EL (cell line): ENCODE measurements at places on chromosomes 13 and 19.
A peak's percentile ranks its signal among the peaks of the same experiment; 100 is the strongest.

GRCh38 chr13:112838842-112839117, 130.2 kb upstream of the MCF2L start:
- DNase-seq, result no peak

DNA sequence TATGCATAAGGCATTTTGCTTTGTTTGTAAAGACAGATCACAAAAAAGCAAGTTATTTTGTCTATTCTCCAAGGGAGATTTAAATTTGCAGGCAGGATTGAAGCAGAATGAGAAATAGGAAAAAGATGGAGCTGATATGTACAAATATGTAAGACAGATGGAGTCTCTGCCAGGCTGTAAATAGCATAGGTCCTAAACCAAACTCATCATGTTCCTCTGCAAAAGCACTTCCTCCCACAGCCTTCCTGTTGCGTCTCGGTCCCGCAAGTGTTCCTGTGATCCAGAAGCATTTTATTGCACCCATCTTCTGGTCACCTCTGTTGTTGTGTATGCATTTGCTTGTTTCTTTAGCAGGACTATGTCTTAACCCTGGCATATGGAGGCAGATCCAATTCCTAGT, 95.7 kb upstream of the CLDN10 start:
- no peak for DNase-seq

DNA sequence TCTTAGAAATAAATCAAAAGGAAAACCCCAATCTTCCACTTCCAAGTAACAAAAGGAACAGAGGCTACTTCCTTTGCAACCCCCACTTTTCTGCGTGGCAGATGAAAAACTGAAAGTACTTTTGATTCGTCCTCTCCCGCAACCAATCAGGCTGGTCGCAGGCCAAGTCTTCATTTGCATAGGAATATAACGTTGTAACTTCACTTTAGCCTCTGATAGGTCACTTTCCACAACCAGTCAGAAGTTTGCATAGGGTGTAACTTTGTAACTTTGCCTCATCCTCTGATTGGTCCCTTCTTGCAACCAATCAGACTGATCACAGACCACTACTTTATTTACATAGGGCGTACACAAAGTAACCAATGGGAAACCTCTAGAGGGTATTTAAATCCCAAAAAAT, 37.2 kb downstream of the TGDS start:
- DNase-seq, result no peak

DNA sequence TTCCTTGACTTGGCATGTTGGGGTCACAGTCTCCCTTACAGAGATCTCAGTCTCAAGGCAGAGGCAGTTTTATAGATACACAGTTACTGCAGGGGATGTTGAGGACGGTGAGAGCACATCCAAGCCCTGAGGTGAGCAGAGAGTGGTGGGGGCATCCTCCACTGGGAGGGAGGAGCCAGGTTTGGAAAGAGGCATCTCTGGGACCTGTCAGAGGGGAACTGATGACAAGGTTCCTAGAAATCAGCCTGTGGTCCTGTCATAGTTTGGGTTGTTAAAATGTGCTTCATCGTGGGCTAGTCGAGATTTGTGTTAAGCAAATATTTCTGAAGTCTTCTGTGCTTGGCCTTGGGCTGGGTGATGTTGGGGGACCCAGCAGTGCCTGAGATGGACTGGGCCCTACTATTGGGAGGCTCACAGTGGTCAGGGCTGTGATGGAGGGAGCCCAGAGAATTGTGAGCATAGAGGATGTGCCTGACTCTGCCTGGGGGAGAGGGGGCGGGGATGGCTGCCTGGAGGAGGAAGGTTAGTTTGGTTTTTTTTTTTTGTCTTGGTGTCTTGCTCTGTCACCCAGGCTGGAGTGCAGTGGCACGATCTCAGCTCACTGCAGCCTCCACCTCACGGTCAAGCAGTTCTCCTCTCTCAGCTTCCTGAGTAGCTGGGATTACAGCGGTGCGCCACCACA, 3.9 kb downstream of the SUPT5H start:
- DNase-seq, result no peak

DNA sequence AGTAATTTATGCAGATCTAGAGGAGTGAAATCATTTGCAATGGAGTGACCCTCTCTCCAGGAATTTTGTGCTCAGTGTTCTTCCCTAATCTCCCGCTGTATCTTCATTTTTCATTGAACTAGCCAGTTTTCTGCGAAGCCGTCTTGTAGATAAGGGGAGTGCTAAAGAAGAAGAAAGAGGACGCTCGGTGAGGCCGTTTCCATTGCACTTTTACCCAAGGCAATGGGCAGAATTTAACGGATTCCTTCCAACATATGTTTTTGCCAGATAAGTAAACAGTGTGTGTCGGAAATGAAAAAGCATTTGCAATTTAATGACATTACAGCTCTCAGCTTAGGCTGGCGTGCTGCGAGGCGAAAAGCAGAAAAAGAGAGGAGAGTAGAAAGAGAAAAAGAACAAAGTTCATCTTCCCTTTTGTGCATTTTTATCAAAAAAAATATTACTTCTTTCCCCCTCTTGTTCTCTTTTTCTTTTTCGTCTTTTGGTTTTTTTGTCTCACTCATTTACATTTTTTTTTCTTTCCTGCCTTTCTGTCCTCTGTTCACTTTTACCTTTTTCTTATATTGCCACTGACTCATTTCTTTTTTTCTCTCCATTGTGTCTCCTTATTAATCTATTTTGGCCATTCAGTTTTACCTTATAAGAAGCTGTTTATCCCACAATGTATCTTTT, 49.9 kb downstream of the SOX21 start:
- DNase-seq, result no peak

DNA sequence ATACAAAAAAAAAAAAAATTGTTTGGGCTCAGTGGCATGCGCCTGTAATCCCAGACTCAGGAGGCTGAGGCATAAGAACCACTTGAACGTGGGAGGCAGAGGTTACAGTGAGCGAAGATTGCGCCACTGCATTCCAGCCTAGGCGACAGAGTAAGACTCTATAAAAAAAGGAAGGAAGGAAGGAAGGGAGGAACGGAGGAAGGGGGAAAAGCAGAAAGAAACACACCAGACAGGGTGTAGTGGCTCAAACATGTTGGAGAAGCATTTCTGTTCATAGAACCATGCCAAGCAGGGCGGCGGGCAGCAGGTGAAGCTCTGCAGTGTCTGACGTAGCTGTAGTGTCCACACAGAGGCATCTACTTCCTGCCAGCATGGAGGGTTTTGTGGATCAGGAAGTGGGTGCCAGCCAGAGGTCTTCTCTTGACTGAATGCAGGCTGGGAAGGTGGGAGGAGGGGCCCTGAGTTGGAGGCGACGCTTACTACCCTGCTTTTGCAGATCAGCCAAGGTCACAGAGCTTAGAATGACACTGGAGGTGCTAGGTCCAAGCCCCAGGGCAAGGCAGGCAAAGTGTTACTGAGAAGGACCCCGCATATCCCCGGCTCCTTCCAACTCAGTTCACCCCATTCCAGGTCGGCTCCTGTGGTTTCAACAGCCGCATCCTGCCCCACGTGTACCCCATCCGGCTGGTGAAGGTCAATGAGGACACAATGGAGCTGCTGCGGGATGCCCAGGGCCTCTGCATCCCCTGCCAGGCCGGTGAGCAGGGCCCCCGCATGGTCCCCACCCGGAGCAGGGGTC, 11.6 kb upstream of the PGLS start:
- DNase-seq, result peak; percentile 78

GRCh38 chr13:30301827-30302226, 5.5 kb downstream of the KATNAL1 start:
- DNase-seq, result no peak

DNA sequence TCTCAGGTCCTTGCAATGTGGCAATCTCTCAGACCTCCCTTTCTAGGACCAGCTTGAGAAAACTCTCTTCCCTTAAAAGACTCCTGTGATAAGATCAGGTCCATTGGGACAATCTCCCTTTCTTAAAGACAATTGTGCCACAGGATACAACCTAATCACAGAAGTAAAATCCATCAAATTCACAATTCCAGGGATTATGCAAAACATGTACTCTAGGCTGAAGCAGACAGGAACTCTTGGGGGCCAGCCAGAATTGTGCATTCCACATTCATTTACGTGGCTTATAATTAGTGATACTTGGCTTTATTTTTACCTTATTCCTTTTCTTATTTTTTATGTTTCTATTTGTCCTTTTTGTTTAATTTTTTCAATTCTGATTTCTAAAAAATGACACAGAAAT, 257.9 kb downstream of the KLF12 start:
- peak; percentile 19 for DNase-seq

DNA sequence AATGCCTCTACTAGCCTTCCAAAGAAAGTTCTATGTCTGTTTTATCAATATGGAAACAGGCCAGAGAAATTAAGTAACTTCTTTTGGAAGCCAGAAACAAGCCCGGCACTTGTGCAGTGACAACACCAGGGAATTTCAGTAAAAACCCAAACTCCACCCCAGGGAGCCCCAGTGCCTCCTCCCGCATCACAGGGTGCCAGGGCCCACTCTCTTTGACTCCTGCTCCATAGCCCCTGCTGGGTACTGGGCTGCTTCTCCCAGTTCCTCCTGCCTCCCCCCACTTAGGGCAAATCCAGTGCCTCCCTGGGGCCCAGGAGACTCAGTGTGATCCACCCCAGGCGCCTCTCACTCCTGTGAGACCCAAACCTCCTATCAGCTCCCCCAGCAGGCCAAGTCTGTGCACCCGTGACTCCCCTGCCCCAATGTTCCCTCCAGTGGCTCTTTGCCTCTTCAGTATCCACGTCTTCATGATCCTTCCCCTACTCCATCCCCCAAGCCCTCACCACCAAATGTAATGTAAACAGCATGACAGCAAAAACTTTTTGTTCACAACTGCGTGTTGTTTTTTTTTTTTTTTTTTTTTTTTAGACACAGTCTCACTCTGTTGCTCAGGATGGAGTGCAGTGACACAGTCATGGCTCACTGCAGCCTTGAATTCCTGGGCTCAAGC, 2.3 kb upstream of the FFAR3 start:
- DNase-seq, result no peak

GRCh38 chr13:43864921-43865320, 14.6 kb downstream of the CCDC122 start:
- no peak for DNase-seq

- DNase-seq, result no peak
Observed at GRCh38 chr13:45838171-45838745, 13.3 kb downstream of the SIAH3 start.

DNA sequence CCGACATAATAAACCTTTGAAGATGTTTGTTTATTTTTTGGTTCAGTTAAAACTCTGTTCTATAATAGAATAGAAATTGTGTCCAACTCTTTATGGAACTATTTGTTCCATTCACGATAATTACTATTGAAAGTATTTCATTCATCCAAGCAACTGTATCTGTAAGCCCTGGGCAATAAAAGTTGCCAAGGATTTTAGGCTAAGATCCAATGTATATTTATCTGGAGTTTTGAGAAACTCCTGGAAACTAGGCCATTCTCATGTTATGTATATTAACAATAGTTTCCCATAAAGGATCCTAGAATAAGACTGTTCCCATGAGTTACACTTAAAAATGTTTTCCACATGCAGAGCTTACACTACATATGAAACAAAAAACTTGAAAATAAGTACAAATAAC, 261.6 kb downstream of the SLITRK6 start:
- no peak for DNase-seq

- DNase-seq, result no peak
Observed at GRCh38 chr19:9818175-9818733, 625 bp downstream of the FBXL12 start.

- DNase-seq, result no peak
Observed at GRCh38 chr19:27691991-27692390, 1521.0 kb downstream of the UQCRFS1 start.

GRCh38 chr13:107370015-107370785, 802.3 kb upstream of the ARGLU1 start:
- no peak for DNase-seq

DNA sequence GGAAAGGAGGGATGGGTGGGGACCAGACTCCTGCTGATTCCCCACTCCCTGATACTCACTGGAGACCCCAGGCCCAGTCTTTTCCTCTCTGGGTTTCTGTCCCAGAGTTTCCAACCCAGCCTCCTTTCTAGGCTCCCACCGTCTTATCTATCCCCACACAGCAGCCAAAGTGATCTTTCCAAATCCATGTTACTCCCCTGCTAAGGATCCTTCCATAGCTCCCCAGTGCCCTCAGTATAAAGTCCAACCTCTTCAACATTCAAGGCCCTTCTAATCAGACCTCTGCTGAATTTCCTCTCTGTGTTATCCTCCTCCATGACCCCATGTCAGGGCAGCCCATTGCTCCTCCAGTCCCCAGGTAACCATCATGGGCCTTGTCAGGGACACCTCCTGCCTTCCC, 1.3 kb upstream of the TGFB1 start:
- DNase-seq, result no peak

DNA sequence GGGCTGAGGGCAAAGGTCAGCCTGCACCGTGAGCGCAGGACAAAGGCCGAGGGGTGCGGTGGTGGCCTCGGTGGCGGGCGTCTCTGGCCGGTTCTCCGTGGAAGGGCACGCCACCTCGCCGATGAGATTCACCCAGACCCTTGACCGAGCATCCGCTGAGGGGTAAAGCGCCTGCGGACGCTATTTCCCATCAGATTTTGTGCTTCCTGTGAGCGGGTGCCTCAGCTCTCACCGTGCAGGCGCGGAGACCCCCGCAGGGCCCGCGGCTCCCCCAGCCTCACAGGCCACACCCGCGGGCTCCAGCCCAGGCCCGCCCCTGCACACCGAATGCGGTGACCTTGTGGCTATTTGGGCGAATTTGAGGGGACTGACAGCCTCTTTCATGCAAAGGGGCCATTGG, 348.0 kb downstream of the TEX29 start:
- DNase-seq, result no peak

DNA sequence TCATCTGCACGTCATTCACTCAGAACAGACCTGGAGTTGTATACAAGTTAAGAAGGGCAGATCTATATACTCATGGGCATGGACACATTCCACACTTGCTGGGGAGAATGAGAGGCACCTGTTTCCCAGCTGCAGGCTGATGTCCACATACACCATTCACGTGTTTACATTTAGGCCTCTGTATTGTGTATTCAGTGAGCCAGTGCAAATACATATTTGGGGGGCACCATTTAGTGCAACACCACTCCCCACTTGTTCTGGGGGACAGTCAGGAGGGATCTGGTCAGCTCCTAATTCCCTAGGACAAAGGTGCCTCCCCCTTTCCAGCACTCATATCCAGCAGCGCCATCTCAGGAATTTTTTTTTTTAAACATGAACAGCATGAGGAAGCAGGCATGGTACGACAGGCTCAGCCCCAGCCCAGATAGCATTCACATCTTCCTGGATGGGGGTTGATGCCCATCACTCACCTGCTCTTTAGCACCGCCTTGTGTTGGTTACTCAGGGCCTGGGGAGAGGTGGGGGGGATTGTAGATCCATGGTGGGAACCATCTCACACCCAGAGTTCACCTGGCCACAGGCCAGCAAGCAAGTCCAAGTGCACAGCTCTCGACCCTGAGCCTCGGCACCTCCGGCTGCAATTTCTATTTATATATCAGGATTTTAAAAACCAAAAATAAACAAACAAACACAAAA, 56.9 kb upstream of the ZNF254 start:
- DNase-seq, result no peak
